ENCODE measurements at places on chromosomes 4 and X.

DNA sequence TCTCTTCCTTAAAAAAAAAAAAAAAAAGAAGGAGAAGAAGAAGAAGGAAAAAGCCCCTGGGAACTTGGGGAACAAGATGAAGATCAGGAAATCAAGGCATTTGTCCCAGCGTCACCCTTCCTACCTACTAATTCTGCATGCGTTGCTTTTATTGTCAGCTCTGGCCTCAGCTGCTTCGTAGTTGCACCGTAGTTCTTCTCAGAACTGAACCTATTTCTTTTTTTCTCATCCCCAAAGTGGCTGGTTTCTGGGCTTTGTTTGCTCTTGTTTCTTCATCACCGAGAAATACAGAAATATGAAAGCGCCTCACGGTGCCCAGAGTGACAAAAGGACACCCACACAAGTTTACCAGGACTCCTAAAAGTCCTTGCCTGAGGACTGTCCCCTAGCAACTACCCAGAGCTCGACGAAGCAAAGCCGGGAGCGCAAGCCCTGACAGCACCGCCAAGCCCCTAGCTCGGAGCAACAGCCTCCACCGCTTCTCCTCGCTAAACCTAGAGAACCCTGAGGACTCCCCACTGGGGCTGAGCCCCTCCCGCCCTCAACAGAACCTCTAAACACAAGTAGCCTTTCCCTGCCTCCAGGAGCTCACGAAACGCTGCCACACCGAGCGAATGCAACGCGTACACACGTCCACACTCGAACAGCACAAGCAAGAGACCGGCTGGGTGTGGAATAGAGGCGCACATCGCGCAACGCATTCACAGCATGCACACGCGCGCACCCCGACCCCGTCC is 710 bp downstream of the PRKG2 start:
- peak; percentile 72 for DNase-seq

DNA sequence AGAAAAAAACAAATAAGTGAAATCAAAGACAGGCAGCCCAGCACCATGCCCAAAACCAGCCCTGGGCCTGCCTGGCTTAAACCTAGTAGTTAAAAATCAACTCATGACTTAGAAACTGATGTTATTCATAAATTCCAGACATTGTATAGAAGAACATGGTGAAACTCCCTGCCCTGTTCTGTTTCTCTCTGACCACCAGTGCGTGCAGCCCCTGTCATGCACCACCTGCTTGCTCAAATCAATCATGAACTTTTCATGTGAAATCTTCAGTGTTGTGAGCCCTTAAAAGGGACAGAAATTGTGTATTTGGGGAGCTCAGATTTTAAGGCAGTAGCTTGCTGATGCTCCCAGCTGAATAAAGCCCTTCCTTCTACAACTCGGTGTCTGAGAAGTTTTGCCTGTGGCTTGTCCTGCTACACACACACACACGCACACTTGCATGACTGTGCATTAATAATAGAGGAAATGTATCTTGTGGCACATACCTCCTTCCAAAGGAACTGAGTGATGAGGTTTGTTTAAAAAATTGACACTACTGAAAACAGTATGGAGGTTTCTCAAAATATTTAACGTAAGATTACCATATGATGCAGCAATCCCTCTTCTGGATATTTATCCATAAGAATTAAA is 39.2 kb upstream of the UGT2B7 start:
- DNase-seq = no peak

DNA sequence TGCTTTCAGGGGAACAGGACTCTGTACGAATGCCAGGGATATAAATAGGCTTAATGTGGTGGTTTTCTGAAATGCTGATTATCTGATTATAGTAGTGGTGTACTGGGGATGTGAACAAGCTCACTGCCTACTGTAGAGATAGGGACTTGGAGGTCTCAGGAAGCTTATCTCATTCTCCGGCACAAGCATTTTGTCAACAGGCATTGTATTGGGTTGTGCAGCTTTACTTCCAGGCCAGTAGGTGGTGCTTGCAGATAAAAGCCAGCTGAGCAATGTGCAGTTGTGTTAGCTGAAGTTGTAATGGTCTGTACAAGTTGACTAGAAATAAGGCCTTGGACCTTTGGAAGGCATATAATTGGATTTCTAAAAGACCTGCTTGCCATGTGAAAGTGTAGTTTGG is 49.5 kb upstream of the TMLHE start:
- no peak for DNase-seq

DNA sequence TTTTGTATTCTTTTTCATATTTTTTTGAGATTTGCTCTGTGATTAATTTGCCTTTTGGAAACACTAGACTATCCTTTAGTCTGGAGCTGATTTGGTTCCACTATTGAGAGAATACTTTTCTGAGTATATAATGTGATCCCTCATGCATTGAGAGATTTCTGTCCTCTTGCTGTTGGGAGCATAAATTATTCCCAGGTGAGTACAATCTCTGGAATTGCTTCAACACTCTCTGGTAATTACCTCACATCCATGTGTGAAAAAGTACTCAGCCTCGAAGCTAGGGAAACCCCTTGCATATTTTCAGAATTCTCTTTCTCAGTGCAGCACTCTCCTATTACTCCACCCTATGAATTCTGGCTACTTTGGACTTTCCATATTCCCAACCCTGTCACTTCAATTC is 550.0 kb downstream of the RAPGEF2 start:
- DNase-seq = no peak

DNA sequence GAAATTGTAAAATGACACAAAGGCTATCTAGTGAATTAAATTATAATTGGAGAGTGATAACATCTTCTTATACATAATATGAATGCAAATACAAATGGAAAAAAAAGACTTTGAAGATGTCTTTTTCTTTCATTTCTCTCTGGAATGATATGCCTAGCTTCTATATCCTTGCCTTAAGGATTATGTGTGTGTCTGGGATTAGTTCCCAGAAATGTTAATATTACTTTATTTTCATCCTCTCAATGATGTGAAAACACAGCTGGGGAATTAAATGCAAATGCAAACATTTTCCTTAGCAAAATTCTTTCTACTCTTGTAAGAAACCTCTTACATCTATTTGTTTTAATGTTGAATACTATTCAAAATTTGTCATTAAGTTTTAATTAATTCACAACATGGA is 441.9 kb downstream of the FSTL5 start:
- DNase-seq = no peak

DNA sequence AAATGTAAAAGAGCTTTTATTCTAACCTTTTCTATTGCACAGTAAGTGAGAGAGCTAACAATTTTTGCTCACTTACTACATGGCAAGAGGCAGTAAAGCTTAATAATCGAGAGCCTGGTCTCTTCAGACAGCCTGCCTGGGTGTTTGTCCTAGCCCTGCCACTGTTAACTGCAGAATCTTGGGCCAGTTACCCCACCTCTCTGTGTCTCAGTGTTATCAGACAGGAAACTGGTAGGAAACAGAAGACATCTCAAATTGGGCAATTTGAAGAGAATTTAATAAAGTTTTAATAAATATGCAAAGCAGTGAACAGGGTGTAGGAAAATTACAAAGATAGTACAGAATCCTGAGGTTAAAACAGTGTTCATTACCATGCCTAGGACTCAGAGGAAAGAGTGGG is 13.4 kb downstream of the STAP1 start:
- DNase-seq = no peak

DNA sequence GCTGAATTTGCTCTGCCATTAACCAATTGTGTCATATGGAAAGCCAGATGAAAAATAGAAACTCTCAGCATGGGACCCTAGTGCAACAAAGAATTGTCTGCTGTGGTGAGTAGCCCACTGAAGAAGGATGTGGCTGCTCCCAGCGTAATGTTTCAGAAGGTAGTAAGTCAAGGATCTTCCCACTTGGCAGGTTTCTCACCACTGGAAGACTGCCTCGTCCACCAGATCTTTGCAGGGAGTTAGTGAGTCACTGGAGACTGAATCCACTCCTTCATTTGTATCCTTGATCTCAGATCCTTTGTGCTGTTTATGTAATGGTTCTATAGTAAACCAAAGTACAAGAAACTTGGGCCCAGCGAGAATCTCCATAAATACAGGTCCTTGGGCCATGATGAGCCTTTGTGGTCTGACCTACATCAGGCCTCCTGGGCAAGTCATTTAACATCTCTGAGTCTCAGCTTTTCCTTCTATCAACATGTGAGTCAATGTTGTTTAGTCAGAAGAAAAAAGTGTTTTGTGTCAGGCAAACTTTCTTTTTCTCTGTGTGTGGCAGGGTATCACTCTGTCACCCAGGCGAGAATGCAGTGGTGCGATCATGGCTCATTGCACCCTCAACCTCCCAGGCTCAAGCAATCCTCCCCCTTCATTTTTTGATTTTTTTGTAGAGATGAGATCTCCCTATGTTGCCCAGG is 78.0 kb upstream of the CCDC160 start:
- no peak for DNase-seq
